ENCODE measurements at places on chromosomes 1 and 21. TPM values are rescaled to one million over a fixed set of nuclear protein-coding genes. Genes with fewer than 3 reads are reported as not detected.

FH gene
- 84.0 TPM for total RNA-seq

BRINP2 gene
- total RNA-seq, result 0.54 TPM

DNASE2B gene
- total RNA-seq, result not detected

AMPD2 gene
- total RNA-seq, result 23.9 TPM

MX2 gene
- not detected for total RNA-seq

SLC5A9 gene
- total RNA-seq, result not detected

HSPG2 gene
- total RNA-seq, result 76.4 TPM

CLCN6 gene
- total RNA-seq, result 4.8 TPM

ADAM30 gene
- total RNA-seq, result not detected

GJA5 gene
- 0.05 TPM for total RNA-seq

CELA2A gene
- total RNA-seq, result not detected

BCAN gene
- total RNA-seq, result 0.21 TPM

SYNC gene
- 17.7 TPM for total RNA-seq

MAN1C1 gene
- 0.21 TPM for total RNA-seq

DMBX1 gene
- total RNA-seq, result 0.70 TPM

SLC9C2 gene
- not detected for total RNA-seq

TRIM33 gene
- total RNA-seq, result 14.6 TPM

HSD11B1 gene
- total RNA-seq, result 0.26 TPM

TRAF5 gene
- total RNA-seq, result 6.9 TPM

LCE3E gene
- not detected for total RNA-seq

CFHR1 gene
- not detected for total RNA-seq

PCAT6 gene
- 2.4 TPM for total RNA-seq

CYP2J2 gene
- not detected for total RNA-seq

ZNF697 gene
- total RNA-seq, result 2.2 TPM

S100A7A gene
- not detected for total RNA-seq

TMEM200B gene
- total RNA-seq, result 0.18 TPM

CFAP141 gene
- not detected for total RNA-seq

SHISAL2A gene
- total RNA-seq, result 0.34 TPM

ADORA1 gene
- total RNA-seq, result 0.65 TPM

HTR6 gene
- total RNA-seq, result 0.07 TPM

AMY1B gene
- total RNA-seq, result not detected

CD1B gene
- not detected for total RNA-seq

LIN28A gene
- total RNA-seq, result not detected

INKA2 gene
- 3.4 TPM for total RNA-seq

DR1 gene
- total RNA-seq, result 27.5 TPM

VWA1 gene
- 14.5 TPM for total RNA-seq

FCRL1 gene
- not detected for total RNA-seq

IGFN1 gene
- total RNA-seq, result 0.64 TPM

LEFTY2 gene
- total RNA-seq, result not detected

SDHB gene
- total RNA-seq, result 103 TPM

TXNIP gene
- total RNA-seq, result 0.32 TPM

LRRC53 gene
- total RNA-seq, result not detected

SPATA45 gene
- not detected for total RNA-seq

SMIM34 gene
- total RNA-seq, result not detected

FOXO6 gene
- total RNA-seq, result 0.49 TPM

SHCBP1L gene
- not detected for total RNA-seq

OR2T2 gene
- total RNA-seq, result not detected

FAM151A gene
- total RNA-seq, result 0.14 TPM
